ENCODE measurements at places on chromosomes 11 and 22.

DNA sequence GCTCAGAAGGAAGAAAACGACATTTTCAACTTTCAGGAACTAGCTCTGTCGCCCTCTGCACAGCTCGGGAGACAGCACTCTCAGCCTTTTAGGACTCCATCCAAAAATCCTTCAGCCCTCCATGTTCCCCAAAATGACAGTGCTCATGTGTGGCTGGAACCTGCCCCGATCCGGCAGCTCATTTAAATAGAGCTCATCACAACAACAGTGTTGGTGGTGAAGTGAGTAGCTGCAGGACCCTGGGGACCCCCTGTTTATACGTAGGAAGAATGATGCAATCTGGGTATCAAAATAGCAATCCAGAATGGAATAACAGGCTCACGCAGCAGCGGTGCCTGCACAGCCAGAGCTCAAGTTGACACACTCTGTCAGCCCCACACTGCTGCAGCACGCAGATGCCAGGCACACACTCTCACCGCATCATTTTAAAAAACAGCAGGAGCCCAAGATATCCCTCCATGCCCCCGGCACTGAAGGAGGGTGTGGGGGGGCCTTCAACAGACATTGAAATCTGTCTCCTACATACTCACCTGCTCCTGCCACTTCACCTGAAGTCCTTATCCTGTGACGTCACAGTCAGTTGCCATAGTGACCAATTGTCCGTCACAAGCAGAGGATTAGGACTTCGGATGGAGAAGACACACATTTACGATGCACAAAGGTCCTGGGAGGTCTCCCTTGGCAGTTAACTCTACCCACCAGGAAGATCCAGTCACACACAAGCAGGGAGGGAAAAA lies 24.0 kb downstream of the TRIM66 start:
- no peak for DNase-seq

DNA sequence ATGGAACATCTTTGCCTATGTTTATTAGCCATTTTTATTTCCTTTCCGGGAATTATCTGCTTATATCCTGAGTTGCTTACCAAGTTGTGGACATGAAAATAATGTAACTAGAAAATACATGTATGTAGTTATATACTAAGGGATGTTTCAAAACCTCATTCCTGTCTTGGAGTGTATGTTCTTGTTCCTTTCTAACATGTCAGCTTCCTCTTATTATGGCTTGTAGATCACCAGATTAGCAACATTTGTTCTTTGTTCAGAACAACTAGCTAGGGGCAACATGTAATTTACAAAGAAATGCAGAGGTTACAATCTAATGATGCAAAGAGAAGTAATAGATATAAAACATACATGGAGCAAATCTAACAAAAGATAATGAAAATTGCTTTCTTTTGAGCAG lies 13.1 kb upstream of the TMEM123 start:
- DNase-seq: no peak

DNA sequence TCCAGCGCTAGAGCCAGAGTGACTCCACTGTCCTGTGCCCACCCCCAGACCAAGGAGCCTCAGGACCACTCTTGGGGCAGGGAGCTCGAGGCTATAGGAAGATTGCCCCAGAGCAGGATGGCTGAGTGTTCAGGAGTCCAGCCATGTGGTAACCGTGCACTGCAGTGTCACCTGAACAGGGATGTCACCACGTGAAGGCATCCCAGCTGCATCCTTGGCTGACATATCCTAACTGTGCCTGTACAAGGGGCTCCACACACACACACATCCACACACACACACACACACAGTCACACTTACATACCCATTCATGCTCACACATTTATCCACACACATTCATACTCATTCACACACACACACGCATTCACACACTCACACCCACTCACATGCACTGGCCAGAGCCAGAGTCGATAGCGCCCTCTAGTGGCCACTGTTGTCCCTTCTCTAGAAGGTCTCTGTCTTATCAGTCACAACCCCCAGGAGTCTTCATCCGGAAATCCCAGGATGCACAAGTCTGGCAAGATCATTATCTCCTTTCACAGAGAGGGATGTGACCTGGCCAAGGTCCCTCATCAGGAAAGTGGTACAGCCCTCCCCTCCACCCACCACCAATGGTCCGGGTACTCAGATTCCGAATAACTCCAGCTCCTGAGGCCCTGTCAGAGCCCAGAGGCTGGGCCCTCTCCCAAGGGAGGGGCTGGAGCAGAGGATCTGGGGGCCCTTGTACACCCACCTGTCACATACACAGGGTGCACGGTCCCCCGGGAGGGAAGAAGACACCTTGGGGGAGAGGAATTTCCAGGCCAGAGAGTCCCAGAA lies 55.1 kb downstream of the IGLL5 start:
- peak; percentile 91 for DNase-seq

- no peak for DNase-seq
Observed at GRCh38 chr22:19062943-19063308, 59.3 kb downstream of the DGCR2 start.

- no peak for DNase-seq
Observed at GRCh38 chr11:8566613-8567210, 27.3 kb downstream of the STK33 start.

GRCh38 chr11:71414645-71415044 lies 33.5 kb downstream of the DHCR7 start:
- no peak for DNase-seq

DNA sequence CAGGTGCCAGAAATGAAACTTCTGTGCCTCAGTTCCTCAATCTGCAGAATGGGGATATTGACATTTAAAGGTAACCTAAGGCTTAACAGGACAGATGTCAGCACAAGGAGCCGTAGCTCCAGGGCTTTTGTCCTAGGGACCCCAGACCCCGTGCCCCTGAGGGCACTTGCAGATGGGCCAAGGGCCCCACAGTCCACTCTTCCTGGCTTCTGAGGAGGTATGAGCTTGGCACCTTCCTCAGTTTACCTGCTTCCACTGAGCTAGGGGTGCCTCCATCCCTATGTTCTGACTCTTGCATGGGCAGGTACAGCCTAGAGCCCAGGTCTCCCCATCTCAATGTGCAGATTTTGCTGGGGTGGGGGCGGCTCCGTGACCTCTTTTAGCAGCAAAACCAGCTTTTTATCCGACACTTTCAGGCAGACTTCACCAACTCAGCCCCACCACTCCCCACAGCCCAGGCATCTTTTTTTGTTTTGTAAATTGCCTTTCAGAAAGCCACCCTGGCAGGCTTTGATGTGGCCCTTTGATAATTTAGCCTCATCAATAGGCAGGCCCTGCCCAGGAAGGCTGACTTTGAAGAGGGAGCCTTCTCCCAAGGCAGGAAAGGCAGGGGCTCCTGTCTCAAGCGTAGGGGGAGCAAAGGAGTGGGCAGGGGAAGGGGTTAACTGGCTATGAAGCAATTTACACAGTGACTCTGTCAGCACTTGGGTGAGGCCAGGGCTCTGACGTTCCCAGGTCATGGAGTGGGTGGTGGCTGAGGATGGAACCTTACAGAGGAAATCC lies 23.7 kb upstream of the FGF3 start:
- no peak for DNase-seq

GRCh38 chr11:85735876-85736460 lies 50.0 kb upstream of the CCDC89 start:
- DNase-seq: no peak

DNA sequence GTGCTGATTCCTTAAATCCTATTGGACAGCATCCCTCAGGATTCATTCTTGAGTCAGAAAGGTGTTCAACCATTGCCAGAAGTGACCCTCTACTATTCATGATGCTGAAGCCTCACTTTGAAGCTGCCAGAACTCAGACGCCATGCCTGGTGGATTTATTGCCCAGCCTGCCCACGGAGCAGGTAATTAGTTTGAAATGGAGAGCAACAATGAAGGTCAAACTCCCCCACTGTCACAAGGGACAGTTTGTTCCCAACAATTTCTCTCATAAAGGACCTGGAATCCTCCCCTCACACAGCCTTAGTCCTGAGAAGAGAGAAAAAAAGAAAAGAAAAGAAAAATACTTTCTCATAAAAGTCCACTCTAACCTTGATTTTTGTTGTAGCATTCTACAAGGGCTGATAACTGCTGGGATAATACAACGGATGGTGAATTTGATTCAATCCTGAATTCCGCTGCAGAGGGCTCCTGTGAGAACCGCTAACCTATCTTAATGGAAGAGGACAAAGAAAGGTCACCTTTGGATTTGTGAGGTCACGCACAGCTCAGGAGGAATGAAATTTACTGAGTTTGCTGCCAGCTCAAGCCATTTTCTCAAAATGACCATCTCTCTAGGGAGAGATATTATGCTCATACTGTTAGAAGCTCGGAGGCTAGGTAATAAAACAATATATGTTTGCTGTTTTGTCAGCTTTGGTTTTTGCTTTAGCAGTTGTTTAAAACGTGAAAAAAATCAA lies 161.6 kb upstream of the SYN3 start:
- no peak for DNase-seq

DNA sequence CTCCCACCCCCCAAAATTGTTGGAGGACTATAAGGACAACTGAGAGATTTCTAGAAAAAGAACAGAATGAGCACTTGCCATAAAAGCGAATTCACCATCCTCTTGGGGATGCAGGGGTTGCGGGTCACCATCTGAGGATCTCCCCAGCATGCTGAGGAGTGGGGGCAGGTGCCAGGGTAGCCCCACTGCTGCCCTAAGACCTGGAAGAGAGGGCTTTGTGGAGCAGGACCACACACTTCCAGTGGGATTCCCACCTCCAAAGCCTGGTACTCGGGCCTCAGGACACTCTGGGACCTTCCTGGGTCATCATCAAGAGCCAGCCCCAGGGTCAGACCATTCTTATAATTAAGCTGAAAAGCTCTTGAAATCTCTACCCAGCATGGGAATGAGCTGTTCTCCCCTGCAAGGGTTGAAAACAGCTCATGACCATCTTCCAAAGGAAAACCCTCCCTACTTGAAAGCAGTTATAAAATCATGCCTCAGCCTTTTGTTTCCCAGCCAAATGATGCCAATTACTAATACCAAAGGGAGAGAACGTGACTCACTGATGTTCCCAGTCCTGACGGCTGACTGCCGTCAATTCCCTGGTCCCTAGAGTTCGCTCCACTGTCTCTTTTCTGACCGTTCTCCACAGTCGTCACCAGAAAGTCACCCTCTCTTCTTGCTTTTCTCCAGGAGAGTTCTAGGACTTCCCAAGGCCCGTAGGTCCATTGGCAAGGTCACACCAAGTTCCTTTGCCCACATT lies 76.8 kb upstream of the CREB3L1 start:
- DNase-seq: no peak

- DNase-seq: no peak
Observed at GRCh38 chr11:126136507-126136906, 73.8 kb upstream of the CDON start.

DNA sequence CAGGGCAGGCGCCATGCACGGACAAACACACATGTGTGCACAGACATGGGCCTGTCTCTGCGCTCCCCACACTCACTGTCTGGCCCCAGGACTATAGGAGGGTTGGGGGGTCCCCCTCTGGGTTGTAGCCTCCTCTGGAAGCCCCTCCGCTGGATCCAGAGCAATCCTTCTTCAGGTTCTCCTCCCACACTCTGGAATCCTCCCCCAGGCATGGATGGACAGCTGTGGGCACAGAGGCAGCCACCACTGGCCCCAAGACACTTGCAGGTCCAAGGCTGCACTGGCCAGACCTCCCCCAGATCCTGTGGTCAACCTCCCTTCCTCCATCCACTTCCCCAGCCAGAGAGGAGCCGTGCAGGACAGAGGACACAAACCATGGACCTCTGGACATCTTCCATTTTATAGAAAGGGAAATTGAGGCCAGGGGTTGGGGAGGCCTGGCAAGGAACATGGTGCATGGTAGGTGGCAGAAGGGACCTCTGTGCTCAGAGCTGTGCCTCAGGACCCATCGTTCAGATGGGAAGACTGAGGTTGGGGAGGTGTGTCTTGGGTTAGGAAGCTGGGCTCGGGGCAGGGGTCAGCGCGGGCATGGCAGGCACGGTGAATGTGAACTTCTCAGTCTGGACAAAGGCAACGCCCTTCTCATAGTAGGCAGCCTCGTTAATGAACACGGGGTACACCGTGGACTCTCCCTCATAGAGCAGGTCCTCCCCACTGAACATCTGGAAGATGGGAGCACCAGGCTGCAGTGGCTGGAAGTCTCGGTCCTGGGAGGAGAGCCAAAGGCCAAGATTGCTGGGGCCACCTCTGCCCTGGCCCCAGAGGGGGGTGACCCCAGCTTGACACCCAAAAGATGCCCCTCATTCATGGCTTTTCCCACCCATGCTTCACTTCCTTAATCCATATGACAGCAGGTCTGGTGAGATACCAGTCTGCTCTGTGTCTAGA lies 2.9 kb upstream of the TBX10 start:
- DNase-seq: no peak

- DNase-seq: no peak
Observed at GRCh38 chr11:96470521-96470920, 80.7 kb downstream of the JRKL start.

GRCh38 chr11:37671321-37671720 lies 1073.3 kb upstream of the RAG2 start:
- DNase-seq: no peak

- DNase-seq: no peak
Observed at GRCh38 chr11:77842441-77843121, 21.6 kb downstream of the AAMDC start.

DNA sequence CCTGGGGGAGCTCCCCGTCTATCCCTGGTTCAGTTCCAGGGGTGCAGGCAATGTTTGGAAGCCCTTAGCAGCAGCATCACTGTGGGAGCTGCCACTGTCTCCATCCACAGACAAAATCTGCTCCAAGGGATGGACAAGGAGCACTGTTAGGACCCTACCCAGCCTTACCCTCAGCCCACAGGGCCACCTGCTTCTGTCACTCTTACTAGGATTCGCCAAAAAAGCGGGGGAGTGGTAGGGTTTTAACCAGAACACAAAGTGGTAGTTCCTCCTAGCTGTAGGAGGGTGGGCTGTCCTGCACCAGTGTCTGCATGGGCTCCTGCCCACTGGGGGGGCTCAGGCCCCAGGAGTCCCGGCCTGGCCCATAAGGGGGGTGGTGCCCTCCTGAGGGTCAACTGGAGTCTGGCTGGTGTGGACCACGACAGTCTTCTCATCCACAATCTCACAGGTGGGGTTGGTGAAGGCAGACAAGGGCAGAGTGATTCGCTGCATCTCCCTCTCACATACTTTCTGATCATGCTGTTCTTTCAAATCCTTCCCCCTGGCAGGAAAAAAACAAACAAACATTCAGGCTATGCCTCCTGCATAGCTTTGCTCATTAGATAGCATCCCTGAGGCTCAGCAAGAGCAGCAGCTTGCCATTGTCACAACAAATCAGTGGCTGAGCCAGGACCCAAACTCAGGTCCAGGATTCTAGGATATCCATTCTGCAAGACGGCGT lies 9.4 kb downstream of the PIK3IP1 start:
- no peak for DNase-seq

DNA sequence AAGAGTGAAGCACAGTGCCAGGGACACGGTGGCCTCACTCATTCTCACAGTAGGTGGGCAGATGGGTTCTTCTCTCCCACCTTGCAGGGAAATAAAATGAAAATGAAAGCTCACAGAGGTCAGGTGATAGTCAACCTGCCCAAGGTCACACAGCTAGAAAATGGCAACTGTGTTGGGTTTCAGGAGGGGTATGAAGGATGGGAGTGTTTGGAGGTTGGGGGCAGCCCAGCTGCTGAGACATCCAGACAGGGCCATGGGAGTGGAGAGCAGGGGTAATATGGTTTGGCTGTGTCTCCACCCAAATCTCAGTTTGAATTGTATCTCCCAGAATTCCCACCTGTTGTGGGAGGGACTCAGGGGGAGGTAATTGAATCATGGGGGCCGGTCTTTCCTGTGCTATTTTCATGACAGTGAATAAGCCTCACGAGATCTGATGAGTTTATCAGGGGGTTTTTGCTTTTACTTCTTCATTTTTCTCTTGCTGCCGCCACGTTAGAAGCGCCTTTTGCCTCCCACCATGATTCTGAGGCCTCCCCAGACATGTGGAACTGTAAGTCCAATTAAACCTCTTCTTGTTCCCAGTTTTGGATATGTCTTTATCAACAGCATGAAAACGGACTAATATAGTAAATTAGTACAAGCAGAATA lies 247.0 kb downstream of the TENM4 start:
- DNase-seq: no peak
